ENCODE measurements at places on chromosomes 11 and 22.
A peak's percentile ranks its signal among the peaks of the same experiment; 100 is the strongest.

DNA sequence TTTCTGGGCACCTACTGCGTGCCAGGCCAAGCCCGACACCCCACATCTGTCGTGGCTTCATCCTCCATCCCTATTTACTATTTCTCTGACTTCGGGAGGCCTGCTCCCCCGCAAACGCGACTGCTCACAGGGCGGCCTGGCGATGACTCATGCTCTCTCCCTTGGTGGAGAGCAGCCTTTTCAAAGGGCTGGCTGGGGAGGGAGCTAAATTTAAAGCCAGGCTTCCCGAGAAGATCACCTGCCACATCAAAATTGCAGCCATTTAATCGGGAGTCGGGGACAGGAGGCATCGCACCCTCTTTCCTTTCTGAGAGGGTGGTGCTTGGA, 24.9 kb upstream of the SHISAL1 start:
- DNase-seq, result no peak

- no peak for DNase-seq
Observed at GRCh38 chr22:28408709-28409108, 270.9 kb downstream of the TTC28 start.

- no peak for DNase-seq
Observed at GRCh38 chr11:2088284-2088683, 50.9 kb downstream of the IGF2 start.

DNA sequence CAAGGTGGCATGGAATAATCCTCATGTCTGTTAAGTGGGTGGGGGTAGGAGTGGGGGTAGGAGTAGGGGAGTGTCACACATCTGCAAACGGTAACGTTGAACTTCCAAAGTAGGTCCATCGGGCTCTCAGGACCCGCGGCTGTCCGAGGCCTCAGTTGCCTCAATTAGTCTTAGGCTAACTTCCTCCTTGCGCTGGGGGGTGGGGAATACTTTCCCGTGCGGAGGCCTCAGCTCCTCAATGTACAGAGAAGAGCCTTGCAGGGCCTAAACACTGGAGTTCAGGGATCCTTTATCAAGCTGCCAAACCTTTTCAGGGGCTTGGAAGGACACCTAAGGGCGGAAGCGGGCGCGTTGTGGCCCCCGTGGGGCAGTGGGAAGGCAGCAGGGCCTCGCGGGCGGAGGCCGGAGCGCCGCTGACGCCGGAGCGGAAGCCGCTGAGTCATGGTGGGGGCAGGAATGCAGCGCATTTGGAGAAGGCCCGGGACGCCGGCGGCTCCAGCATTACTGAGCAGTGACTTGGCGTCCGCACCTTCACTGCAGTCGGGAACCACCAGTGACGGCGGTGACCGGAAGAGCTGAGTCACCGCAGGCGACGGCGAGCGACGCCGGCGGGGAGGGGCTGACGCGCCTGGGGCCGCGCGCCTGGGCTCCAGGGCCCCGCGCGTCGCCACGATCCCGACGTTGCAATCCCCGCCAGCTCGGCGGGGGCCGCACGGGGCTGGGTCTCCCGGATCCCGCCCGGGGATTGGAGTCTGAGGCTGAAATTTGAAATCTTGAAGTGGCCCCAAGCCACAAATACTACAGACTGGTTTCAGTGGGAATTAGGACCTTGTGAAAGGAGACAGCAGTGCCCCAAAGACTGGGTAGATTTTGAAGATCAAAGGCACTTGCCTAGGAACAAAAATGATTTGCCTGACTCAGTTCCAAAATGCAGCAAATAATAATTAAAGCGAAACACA, 20.2 kb upstream of the IPO7 start:
- DNase-seq, result peak; percentile 81

DNA sequence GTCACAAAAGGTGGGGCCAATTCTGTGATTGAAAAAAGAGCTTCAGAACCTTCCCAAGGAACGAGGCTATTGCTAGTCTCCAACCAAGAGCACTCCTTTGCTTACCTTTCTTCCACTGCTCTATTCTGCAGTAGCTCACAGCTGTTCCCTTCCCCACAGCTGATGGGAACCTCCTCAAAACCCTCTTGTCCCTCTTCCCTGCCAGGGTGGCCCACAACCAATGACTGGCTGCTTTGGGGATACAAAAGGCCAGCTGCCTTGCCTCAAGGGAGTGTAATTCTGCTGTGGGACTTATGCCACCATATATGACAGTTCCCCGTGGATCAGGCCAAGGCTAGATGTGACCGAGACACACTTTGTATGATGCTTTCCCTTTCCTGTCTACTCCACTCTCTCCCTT, 15.0 kb downstream of the KCNE3 start:
- DNase-seq, result no peak

- DNase-seq, result no peak
Observed at GRCh38 chr11:24755260-24755839, 258.5 kb downstream of the LUZP2 start.

- DNase-seq, result no peak
Observed at GRCh38 chr11:73866586-73866996, 10.1 kb downstream of the COA4 start.

DNA sequence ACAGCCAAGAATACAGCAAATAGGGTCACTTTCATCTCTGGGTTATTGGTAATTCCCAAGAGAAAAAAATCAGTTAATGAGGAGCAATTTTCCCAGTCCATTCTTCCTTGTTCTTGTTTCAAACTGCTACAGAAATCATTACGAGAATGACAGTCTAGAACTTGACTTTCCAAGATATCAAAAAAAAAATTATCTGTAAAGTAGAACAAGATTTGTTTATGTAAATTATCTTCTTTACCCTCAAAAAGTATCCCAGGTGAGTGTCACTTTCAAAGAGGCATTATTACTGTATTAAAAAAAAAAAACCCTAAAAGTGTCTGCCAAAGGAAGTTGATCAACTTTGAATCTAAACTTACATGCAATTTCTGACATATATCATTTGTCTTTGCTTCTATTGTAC, at the start of gene OR5W2:
TSS of gene OR5W2 (minus strand) at position 101 of the 400 bp plus-strand sequence. CDS start at position 101, 0 bp downstream.
- no peak for DNase-seq

- peak; percentile 43 for DNase-seq
Observed at GRCh38 chr22:35921777-35922176, 106.8 kb downstream of the RBFOX2 start.

GRCh38 chr22:28171115-28171514, 252.1 kb upstream of the PITPNB start:
- no peak for DNase-seq

DNA sequence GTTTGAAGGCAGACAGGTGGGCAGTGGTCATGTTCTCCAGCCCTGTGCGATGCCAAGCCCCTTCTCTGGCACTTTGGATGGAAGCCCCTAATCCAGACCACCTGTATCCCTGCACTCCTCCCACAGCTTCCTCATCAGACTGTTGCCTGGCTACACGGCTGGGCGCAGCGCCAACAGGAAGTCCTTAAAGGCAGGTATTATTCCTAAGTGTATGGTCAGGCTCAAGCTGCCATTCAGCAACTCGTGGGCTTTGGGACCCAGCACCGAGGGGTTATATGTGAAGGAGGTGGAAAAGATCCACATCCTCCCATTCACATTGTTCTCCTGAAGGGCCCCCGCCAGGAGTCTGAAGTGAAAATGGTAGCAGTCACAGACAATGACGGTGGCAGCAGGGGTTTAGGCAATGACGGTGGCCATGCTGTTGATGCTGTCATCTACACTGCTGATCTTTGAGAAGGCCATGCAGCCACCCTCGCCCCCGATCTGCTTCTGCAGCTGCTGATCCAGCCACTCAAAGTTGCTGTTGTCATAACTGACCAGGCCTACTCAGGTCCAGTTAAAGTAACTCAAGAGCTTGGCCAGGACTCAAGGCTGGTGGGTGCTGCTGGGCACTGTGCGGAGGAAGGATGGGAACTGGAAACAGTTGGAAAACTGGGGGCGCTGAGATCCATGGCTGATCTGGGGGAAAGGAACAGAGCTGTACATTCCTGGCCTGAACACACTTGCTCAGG, 27.7 kb downstream of the OR6Q1 start:
- no peak for DNase-seq

- DNase-seq, result no peak
Observed at GRCh38 chr11:32575070-32575469, 8.6 kb upstream of the EIF3M start.

DNA sequence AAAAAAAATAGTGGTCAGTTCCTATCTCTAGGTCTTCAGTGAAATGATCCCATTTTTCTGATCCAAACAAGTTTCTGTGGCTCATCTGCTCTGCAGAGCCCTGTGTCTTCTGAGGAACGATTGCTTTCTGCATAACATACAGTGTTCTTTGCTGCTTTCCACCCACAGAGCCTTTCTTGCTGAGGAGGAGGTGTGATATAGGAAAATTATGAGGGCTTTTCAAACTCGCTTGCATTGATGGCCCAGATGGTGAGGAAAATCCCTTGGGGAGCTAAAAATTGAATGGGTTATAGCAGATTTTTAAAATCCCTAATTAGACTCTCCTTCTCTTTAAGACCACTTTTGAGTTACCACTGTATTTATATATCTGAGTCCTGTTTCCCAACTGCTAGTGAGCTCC, 31.3 kb downstream of the JAM3 start:
- DNase-seq, result no peak

DNA sequence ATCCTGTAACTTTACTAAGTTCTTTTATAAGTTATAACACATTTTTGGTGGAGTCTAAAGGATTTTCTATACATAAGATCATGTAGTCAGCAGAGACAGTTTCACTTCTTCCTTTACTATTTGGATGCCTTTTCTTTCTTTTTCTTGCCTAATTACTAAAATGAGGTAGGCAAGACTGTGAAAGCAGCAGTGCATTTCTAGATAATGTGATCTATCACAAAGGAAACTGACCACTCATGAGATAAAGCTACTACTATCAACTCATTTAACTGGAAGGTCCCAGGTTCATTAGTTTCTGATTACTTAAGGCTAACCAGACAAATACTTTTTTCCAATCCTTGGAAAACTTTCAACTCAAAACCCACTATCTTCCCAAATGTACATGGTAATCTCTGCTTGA, 196.2 kb upstream of the E2F8 start:
- DNase-seq, result no peak

DNA sequence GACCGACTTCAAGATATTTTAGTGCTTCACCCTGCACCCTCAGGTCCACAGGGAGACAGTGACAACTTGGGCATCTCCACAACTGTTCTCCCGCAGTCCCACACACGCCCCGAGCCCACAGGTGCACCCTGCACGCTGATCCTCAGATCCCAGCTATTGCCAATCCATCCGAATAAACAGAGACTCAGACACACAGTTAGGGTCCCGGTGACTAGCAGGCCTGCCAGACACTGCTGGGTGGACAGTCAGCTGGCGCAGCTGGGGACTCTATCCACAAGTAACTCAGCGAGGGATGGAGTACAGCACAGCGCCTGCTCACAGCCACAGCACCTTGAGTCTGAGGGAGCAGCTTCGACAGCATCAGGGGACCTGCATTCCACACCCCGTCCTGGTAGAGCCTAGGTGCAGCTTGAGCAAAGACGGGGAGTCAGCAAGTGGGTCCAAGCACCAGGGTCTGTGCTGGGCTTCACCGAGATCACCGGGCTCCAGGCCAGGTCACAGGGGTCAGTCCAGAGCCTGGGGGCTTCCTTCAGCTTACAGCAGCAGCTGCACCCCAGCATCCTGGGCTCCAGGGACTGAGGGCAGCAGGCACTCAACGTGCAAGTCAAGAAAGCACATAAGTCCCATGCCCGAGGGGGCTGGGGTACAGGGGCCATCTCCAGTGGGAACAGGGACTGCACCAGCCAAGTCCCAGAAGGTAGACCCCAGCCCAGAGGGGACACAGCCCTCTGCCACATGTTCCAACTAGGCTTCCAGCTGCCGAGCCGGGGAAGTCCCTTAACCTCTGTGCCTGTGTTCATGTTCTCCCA, 7.6 kb downstream of the RPL3 start:
- peak; percentile 43 for DNase-seq

DNA sequence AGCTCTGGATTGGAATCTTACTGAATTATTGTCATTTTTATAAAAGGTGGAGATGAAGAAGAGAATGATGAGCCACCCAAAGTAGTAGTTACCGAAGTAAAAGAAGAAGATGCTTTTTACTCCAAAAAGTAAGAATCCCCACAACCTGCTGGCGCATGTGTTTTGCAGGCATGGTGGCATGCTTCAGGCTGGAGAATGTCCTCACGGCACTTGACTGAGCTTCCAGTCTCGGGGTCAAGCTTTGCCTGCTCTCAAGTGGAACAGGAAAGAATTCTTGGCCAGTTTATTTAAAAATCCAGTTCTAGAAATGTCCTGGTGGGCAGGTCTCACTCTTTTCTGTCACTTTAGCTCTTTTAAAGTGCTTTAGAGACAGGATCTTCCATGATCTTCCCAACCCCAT, 17.5 kb downstream of the NUP50 start:
- DNase-seq, result no peak

DNA sequence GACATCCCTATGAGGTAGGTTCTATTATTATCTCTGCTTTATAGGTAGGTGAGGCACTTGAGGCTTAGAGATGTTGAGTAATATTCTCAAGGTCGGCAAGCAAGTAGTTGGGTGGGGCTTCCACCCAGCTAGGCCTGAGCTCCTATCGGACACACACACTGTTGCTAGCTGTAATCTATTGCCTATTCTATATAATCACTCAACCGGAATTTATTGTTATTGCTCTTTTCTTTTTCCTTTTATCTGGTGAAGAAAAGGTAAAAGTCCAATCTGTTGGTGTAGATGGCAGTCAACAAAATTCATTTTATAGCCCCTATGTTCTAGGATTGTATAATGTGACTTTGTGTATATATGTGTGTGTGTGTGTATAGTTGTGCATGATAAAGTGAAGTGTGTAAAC, 3.4 kb downstream of the OR9Q2 start:
- DNase-seq, result no peak

- no peak for DNase-seq
Observed at GRCh38 chr11:61472282-61472681, 36.3 kb upstream of the LRRC10B start.

GRCh38 chr11:20881328-20882079, 212.1 kb downstream of the NELL1 start:
- no peak for DNase-seq

DNA sequence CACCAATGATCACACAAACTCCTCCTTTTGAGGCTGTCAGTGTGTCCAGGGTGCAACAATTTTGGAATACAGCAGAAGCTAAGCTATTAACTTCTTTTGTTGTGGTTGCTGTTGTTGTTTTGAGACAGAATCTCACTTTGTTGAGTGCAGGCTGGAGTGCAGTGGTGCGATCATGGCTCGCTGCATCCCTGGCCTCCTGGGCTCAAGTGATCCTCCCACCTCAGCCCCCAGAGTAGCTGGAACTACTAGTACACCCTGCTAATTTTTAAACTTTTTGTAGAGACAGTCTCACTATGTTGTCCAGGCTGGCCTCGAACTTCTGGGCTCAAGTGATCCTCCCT, 22.0 kb downstream of the GSTT2B start:
- DNase-seq, result no peak

DNA sequence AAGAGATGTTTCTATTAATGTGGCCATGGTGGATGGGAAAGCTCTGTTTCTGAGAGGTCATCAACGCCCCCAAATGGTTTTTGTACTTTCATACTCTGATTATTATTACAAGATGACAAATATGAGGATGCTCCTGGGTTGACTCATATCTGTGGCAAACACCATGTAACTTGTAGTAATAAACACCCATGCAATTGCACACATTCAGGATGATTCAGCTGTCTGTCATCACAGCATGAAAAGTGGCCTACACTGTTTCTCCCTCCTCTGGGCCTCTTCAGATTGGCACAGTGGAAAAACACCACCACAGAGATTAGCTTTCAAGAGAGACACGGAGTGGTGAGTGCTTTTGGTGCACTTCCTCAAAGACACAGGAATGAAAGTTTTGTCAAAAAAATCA, 85.4 kb downstream of the MTNR1B start:
- DNase-seq, result peak; percentile 23

GRCh38 chr22:19843107-19843856, 11.4 kb downstream of the GNB1L start:
- DNase-seq, result no peak

- no peak for DNase-seq
Observed at GRCh38 chr11:39190751-39191150, 2268.7 kb downstream of the LRRC4C start.
